Renal cortical epithelial cell (primary cell): ENCODE measurements at places on chromosomes 12 and 14.

DNA sequence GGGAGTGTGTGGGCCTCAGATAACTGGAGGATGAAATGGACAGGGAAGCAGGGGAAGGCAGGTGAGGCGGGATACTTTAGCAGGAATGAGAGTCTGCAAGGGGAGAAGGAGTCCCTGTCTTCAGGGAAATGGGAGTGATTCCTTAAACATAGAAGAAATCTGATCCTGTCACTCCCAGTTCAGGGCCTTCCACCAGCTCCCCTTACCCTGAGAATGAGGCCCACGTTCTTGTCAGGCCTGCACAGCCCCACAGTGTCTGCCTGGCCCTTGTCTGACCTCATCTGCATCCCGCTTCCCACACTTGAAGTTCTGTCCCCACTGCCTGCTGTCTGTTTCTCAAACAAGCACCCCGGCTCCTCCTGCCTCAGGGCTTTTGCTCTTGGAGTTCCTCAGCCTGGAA, 12.6 kb upstream of the LRP1-AS start:
- DNase-seq: no peak

GRCh38 chr12:118581371-118581770, 205.0 kb downstream of the SUDS3 start:
- DNase-seq: no peak

GRCh38 chr12:93019975-93020630, 91.0 kb upstream of the EEA1 start:
- DNase-seq: no peak

- DNase-seq: peak; percentile 100
Observed at GRCh38 chr12:79424109-79424721, 266.5 kb downstream of the PAWR start.

DNA sequence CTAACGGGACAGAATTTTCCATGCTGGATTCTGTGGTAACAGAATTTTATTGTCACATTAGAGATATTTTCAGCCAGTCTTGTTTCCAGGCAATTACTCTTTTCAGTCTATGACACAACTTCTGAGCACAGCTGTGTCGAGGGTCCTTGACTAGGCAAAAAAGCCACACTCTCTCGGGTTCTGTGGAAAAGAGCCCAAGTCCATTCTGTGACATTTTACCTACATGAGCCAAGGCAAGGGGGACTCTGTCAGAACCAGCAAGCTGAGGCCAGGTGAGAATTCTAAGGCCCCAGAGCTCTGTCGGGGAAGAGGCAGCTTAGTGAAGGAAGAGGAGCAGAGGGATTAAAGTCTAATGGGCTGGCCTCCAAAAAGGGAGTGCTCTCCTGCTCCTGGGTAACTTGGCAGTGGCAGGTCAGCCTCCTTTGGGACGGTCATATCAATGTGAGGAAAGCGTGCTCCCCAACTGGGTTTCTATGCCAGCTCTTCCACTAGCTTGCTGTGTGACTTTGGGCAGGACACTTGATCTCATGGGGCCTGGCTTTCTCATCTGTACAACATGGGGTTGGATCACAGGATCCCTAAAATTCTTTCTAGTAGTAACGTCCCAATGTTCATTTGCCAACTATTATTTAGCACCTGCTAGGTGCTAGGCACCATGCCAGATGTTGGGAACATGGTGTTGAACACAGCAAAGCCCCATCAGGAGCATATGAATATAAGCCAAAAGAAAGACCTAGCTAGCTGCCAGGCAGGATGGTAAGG, 16.0 kb upstream of the RIC8B start:
- DNase-seq: no peak

DNA sequence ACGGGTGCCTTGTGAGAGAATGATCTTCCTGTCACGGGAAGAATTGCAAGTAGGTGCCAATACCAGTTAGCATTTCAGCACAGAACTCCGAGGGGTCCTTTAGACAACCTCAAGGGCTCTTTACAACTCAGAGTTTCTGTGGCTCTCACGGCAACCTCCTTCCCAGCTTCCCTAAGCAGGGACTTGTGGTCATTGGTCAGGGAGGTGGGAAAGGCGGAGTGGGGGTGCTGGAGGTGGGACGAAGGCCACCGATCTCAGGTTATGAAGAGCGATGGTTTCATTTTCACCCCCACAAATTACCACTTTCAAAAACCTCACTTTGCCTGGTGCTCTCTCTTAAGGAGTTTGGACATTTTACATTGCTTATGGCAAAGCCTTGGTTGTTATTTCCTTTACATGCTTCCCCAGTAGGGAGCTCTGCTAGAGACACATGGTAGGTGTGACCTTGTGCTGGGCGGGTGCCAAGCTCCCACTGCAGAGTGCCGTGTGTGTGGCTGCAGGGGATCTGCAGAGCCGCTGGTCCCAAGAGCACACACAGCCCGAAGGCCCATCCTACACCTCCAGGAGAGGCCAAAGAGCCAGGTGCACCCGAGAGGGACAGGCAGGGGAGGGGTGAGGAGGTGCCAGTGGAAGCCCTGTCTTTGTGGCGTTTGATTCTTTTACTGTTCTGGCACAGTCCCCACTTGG, 21.4 kb downstream of the BCL2L14 start:
- no peak for DNase-seq

DNA sequence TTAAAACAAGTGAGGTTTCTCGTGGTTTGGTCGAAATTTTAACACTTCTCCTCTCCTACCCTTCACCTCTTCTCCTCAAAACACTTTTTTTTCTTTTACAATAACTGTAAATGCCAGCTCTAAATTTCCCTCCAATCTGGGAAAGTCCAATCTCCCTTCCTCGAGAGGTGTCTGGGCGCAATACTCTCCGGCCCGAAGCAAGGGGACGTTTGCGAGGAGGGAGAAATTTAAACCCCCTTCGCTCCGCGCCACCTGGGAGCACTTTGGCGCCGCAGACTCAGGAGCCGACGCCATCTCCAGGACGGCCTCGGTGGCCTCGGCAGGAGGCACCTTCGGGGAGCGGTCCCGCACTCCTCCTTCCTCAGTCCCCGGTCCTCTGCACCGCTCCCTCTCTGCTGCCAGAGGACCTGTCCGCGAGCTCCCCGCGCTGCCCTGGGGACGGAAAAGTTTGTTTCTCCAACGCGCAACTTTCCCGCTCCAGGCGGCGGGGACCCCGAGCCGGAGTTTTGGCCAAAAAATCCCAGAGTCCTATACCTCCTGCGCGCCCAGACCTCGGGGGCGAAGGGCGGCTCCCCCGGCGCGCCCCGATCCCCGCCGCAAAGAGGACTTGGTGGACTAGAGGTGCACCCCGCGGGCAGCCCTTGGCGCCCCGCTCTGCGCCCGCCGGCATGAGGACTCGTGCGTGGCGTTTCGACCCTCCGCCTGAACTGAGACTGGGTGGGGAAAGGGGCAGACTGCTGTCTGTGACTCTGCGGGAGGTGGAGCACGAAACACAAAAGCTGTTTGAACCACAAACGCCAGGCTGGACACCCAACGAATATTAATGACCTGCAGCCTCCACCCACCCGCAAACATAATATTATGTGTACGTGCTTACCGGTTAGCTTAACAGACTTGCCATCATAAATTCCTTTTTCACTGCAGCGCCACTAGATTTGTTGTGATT, 95.2 kb upstream of the HMGA2 start:
- DNase-seq: peak; percentile 41

DNA sequence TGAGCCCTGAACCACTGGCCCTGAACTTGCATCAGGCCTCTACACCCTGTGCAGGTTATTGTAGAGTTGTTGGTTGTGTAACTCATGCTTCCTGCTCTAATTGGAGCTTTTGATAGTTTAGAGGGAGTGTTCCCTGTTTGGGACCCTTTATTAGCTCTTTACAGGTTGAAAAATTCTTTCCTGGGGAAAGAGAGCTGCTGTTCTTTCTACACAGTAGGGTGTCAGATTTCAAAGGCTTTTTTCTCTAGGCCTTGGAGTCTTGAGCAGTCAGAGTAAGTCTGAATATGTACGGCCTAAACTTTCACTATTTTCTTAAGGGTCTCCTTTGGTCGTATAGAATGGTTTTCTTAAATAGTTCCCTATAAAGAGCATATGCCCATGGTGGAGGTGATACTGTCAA, 60.8 kb upstream of the NEDD1 start:
- DNase-seq: no peak

- no peak for DNase-seq
Observed at GRCh38 chr14:59253527-59253926, 65.1 kb downstream of the DAAM1 start.

GRCh38 chr14:56807386-56808109, 2.7 kb downstream of the OTX2 start:
- no peak for DNase-seq

DNA sequence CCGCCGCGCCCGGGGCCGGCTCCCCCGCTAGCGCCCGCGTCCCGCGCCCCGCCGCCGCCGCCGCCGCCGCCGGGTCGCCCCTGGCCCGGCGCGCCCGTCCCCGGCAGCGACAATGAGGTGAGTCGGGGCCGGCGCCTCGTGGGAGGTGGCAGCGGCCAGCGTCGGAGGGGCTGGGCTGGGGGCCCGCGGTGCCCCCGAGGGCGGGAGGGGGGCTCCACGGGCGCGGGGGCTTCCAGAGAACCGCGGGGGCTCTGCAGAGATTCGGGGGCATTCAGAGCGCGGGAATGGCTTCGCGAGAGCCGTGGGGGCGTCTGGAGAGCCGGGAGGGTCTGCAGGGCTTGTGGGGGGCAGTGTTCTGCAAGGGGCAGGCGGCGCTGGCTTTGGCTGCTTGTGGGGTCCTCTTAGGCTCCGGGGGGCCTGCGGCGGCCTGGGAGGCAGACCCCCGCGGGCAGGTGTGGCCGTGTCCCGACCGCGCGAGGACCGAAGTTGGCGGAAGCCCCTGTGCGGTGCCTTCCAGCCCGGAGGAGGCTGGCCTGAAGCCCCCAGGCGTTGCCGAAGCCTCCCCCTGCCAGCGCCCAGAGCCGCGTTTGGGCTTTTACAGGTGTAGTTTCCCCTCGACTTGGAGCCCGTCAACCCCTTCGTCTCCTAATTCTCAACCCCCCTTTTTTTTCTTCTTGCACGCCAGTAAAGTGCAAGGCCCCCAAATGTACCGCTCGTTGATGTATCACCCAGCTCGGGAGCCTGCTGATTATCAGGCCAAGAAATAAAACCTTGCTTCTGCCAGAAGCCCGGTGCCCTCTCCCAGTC, 93.1 kb upstream of the EVL start:
- DNase-seq: no peak

- no peak for DNase-seq
Observed at GRCh38 chr12:19689226-19689625, 249.9 kb downstream of the AEBP2 start.

DNA sequence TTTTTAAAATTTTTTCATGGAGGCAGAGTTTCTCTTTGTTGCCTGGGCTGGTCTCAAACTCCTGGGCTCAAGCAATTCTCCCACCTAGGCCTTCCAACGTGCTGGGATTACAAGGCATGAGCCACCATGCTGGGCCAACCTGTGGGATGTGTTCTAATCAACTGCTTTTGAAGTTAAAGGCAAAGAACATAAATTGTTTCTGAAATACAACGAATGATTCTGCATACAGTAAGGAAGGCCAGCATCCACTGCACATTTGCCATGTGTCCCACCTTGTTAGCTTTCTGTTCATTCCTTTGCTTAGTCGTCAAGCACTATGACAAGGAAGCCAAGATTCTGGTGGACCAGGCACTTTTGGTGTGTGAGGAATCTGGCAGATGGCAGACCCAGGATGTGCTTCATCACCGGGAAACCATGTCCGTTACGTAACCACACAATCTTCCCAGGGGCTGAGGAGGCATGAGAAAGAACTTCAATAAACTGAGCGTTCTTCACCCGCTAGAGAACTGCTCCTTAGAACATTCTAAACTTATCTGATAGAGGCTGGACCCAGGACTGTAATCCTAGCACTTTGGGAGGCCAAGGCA, 24.5 kb downstream of the MOK start:
- DNase-seq: peak; percentile 85

DNA sequence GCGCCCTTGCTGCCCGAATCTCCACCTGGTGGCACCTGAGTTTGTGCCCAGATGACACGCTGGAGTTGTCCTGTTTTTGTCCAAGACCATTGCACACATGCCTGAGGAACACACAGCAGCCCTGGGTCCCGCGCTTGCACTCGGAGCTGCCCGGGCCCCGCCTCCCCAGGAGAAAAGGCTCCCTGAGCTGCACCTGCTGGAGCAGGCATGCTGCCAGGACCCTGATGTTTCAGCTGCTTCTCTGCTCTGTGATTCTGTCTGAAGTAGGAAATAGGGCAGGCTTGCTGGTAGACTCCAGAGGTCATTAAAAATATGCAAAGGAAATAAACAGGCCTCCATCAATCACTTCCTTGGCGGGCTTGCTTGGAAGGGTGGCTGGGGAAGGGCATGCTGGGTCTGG, 271.6 kb downstream of the CACNA1C start:
- DNase-seq: no peak

- peak; percentile 77 for DNase-seq
Observed at GRCh38 chr12:66823857-66824570, 145.1 kb upstream of the GRIP1 start.

DNA sequence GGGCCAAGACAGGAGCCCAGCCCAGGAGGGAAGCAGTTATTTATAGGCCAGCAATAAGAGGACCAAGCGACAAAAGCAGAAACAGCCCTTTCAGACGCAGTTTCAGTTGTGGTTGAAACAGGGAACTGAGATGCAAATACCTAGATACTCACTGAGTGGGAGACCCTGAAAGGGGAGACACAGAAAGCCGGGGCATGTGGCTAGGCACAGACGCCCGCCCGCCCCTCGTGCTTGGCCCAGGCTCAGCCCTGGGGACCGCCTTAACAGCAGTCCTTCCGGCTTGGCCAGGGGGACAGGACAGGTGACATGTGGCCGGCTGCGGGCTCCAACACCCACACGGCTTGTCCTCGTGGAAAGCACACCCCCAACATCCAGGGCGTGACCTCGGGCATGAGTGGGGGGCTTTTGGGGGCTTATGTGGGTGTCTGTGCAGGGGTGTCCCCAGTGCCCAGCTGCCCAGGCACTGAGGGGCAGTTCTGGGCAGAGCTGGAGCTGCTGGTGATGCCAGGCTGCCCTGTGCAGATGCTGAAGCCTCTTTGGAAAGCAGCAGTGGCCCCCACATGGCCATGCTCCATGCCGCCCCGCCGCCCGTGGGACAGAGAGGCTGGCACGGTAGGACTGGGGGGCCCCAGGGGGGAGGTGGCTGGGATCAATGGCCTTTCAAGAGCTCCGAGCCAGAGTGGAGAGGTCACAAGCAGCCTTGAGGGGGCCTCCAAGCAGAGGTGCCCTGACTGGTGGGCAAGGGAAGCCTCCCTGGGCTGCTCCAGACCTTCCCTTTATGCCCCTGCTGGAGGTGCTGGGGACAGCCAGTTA, 2.1 kb downstream of the PLD4 start:
- DNase-seq: no peak

GRCh38 chr12:15458008-15458407, 135.7 kb downstream of the PTPRO start:
- no peak for DNase-seq

- DNase-seq: no peak
Observed at GRCh38 chr14:65373016-65373670, 39.4 kb upstream of the FUT8 start.

DNA sequence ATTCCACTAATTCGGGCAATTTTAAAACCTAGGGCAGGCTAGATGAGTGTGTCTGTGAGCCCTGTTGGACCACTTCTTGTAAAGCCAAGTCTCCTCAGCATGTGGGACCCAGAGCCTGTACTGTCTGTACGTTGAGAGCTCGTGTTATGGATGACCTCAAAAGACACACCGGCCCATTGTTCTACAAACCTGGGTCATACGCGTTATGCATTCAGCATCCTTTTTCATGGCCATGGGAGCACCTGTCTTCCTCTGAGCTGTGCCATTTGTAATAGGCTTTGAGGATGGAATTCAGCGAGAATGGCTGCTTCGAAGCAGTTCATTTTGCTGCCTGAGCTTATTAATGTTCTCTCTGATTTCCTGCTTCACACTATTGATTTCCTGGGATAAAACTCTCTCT, 15.0 kb downstream of the WSCD2 start:
- no peak for DNase-seq
